ENCODE measurements at places on chromosomes 6 and 20. TPM values are rescaled to one million over a fixed set of nuclear protein-coding genes. Genes with fewer than 3 reads are reported as not detected.

AKAP12 gene
- 9.4 TPM for total RNA-seq

DNA sequence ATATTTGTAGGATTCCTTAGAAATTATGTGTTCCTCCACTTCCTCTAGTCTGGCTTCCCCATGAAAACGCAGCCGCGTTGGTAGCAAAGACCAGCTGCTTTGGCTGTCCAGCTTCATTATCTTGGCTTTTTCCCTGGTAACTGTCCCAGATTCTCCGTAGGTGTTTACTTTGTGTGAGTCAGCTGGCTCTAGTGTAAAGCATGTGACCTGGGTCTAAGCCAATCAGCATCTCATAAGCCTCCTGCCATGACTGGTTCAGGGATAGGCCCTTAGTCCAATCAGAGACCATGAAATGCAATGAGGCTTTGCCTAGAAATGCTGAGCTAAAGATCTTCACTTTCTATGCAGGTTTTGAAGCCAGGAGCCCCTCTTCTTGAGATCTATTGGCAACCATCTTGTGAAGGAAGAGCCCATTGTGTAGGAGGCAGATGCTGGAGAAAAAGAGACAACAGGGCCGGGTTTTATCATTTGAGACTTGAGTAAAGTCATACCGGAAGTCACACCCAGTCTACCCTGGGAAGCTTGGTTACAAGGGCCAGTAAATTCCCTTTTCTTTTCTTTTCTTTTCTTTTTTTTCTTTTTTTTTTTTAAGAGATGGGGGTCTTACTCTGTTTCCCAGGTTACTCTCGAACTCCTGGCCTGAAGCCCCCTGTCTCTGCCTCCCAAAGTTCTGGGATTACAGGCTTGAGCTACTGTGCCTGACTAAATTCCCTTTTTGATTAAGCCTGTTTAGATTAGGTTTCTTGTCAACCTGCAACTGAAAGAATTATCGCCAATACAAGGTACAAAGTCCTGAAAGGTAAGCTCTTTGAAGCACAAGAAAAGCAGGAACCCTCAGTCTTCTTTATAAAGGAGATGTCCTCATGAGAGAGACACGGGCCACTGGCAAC is 256.5 kb upstream of the RREB1 start:
- no peak for DNase-seq

SNAI1 gene
- total RNA-seq, result 0.46 TPM

- no peak for DNase-seq
Measured at GRCh38 chr6:129863664-129864063, 2.5 kb upstream of the TMEM244 start.

VSX1 gene
- total RNA-seq, result not detected

GRCh38 chr6:1724616-1725015 is 114.9 kb downstream of the FOXC1 start:
- peak; percentile 93 for DNase-seq

FHL5 gene
- total RNA-seq, result 3.4 TPM

SMPD2 gene
- 17.8 TPM for total RNA-seq

SPATS1 gene
- total RNA-seq, result not detected

SALL4 gene
- 0.11 TPM for total RNA-seq

MATN4 gene
- not detected for total RNA-seq
